ENCODE measurements at places on chromosomes 7 and 10.

DNA sequence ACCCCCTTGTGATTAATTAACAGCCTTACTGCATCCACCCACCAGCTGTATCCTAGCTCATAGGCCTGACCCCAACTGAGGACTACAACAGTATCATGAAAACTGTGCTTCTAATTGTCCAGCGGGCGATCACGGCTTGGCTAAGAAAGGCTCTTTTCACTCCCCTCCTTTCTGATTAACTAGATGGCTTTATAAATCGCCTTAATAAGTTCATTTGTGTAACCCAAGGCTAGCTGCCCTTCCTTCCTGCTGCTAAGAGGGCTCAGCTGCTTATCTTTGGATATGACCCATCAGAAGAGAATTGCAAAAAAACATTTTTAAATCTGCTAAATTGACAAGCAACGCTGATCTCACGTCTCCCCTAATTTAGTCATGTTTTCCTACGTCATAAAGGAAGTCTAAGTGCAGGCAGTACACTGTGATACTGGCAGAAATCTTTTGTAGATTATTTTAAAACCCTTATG, 163.0 kb upstream of the LAMB4 start:
- no peak for DNase-seq

DNA sequence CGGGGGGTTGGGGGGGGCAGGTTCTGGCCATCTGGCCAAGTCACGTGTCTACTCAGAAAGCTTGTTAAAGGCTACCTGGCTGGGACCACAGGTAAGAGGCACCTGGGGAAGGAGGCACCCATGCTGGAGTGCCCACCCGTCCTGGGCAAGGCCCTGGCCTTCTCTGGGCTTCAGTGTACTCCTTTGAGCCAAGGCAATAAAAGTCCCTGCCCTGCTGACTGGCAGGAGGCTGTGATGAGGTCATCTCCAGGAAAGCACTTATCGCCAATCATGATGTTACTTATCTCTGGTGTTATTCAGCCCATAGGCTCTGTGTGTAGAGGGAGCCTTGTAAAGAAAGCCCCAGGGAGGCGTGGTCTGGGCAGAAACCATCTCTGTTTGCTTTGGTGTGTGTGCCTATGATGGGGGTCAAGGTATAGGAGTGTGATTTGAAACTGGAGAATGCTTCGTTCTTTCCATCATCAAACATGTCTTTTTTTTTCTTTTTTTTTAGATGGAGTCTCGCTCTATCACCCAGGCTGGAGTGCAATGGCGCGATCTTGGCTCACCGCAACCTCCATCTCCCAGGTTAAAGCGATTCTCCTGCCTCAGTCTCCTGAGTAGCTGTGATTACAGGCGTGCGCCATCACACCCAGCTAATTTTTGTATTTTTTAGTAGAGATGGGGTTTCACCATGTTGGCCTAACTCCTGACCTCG, 2.5 kb upstream of the CLDN4 start:
- peak; percentile 83 for DNase-seq

GRCh38 chr10:34596351-34596750, 218.7 kb downstream of the PARD3 start:
- no peak for DNase-seq

- DNase-seq = no peak
These were observed 376.9 kb downstream of the CALN1 start for GRCh38 chr7:72035266-72035665.

DNA sequence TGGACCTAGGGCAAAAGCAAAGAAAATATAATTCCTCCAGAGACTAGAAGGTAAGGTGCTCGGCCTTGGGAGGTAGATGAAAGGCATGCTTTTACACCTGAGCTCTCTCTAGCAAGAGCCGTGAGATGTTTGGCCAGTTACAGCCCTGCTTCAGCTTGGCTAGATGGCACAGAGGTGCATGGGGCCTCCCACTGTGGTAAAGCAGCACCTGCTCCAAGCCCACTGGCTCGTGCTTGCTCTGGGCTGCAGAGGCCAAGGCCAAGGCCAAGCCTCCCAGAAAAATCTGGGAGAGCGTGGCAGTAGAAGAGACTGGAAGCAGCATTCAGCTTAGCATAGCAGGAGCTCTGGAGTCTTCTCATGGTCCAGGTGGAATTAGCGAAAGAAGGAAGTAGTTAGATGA, 31.0 kb upstream of the OPALIN start:
- DNase-seq = no peak

- DNase-seq = no peak
These were observed 21.8 kb downstream of the MRPS24 start for GRCh38 chr7:43847496-43847895.

GRCh38 chr10:97508342-97508741, 9.6 kb downstream of the UBTD1 start:
- DNase-seq = no peak

GRCh38 chr7:74404741-74405140, 49.0 kb upstream of the GTF2IRD1 start:
- no peak for DNase-seq

DNA sequence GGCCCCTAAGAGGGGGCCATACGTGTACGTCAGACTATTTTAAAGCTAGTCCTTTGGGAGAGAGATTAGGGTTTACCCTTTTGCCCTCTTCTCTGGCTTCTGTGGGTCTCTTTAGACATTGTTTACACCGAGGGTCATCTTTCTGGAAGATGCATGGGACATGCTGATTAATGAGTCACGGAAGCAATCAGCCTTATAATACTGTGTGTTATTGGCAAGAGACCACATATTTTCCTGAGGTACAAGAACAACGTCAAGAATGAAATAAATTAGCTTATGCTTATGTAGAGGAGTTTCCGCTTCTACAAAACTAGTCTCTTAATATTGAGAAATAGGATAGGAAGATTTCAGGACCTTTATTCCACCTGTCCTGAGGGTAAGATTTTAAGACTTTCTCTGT, 327.7 kb downstream of the BBS9 start:
- DNase-seq = no peak

- no peak for DNase-seq
These were observed 258.9 kb upstream of the NPY start for GRCh38 chr7:24025094-24025493.

DNA sequence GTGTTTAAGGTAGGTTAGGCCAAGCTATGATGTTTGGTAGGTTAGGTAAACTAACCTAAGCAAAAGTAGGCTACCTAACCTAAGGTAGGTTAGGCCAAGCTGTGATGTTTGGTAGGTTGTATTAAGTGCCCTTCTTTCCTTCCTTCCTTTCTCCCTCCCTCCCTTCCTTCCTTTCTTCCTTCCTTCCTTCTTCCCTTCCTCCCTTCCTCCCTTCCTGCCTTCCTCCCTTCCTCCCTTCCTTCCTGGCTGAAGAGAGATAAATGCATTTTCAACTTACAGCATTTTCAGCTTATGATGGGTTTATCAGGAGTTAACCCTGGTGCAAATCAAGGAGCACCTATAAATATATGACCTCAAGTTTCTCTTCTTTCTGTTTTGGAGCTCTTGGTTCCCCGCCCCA, 56.2 kb downstream of the SND1 start:
- no peak for DNase-seq

- no peak for DNase-seq
These were observed 73.9 kb downstream of the BICC1 start for GRCh38 chr10:58586282-58587245.

GRCh38 chr10:121436630-121437341, 161.5 kb downstream of the FGFR2 start:
- no peak for DNase-seq

All from epithelial cell of prostate (primary cell).